ENCODE measurements at places on chromosomes 16 and 17.

DNA sequence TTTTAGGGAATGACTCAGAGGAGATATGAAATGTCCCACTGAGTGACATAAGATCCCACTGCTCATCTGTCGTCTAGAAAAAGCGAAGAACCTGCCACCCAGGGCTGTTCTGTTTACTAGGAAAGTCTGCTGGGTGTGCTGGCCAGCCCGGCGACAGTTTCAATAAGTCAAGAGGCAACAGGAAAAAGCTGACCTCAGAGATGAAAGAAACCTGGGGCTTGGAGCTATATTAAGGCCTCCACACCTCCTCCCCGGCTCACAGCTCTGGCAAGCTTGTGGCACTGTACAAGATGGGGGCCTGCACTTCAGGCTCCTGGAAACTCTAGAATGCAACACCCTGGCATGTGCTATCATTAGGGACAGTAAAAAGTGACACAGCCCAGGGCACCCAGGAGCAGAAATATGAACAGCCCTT lies 10.6 kb downstream of the ZFHX3 start:
- DNase-seq = peak; percentile 59

DNA sequence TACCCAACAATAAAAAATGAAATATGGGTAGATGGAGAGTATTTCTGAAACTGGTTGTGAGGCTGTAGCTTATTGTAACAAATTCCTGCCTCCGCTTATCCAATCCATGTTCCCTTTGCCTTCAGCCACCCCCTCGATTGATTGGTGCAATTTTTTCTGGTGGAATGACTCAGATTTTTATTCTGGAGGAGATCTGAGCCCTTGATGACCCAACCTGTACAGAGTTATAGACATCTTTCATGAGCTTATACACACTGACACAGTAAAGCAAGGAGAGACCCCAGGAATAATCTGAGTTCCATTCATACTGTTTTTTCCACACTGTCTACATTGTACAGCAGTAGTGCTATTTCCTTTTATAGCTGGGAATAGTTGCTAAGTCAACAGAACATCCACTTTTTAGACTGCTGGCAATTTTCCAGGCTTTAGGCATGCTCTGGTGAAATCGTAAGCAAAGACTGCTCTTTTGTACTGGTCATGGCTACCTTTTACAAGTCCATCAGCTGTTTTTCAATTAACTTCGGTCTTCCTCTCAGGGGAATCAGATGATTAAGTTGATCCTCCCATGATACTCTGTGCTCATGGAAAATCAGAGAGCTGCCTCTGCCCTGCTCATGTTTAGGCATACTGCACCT lies 30.1 kb downstream of the CCL4 start:
- DNase-seq = no peak

GRCh38 chr17:49753959-49754391 lies 10.0 kb downstream of the FAM117A start:
- DNase-seq = peak; percentile 72

GRCh38 chr17:6578491-6578890 lies 22.1 kb upstream of the PITPNM3 start:
- no peak for DNase-seq

- DNase-seq = peak; percentile 62
Measured at GRCh38 chr17:77839698-77840512, 118.6 kb upstream of the TNRC6C start.

DNA sequence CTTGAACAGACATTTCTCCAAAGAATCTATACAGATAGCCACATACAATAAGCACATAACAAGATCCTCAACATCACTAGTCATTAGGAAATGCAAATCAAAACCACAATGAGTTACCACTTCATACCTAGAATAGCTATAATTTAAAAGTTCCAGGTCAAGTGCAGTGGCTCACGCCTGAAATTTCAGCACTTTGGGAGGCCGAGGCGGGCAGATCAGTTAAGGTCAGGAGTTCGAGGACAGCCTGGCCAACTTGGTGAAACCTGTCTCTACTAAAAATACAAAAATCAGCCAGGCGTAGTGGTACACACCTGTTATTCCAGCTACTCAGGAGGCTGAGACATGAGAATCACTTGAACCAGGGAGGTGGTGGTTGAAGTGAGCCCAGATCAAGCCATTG lies 19.9 kb downstream of the RANBP10 start:
- DNase-seq = no peak

- no peak for DNase-seq
Measured at GRCh38 chr16:69522041-69522578, 43.7 kb upstream of the NFAT5 start.

DNA sequence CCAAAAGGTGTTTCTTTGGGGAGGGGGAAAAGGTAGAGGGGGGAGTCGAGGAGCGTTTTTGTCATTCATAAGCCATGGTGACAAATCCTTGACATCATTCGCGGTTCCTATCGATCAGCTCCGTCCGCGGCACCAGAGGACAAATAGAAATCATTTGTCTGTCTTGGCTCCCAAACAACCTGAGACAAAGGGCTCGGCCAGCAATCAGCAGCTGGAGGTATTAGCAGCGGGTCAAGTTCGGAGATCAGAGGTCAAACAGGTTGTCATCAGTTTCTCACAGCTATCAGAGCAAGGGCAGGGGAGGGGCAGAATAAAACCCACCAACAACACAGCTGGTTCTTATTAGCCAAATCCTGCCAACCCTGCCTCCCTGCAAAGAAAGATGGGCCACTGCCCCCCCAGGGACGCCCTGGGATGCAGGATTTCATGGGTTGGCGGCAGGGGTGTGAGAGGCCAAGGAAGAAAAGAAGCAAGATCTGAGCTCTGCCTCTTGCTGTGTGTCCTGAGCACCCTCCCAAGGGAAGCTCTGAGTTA lies 145.3 kb upstream of the LHX1 start:
- DNase-seq = no peak

DNA sequence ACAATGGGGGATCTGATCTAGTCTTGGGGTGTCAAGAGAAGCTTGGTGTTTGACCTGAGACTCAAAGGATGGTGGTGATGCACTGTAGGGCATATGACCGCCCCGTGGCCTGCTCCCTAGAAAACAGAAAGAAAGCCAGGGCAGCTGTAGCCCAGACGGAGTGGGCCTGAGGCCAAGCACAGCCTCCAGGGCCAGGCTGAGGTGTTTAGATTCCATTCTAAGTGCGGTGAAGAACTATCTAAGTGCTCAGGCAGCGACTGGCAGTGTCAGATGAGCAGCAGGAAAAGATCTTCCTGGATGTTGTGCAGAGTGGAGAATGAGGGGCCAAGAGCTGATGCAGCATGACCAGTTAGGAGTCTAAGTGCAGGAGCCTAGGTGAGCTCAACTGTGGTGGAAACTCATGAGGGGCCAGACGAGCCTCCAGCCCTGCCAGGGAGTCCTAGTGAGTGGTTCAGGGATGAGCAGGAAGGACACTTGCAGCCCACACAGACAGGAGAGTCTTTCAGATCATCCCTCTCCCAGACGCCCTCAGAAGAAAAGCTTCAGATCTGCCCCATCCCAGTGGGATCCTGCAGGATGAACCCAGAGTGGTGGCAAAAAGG lies 314.2 kb upstream of the CCL2 start:
- peak; percentile 75 for DNase-seq

- no peak for DNase-seq
Measured at GRCh38 chr17:40340327-40340726, 24.2 kb downstream of the GJD3 start.

- DNase-seq = no peak
Measured at GRCh38 chr17:67011527-67012175, 32.7 kb upstream of the CACNG1 start.

- DNase-seq = no peak
Measured at GRCh38 chr17:44655983-44656710, at the start of gene MEIOC. Gene MEIOC (plus strand): TSS chr17:44656468. CDS start chr17:44656614, 146 bp downstream.

- no peak for DNase-seq
Measured at GRCh38 chr16:50252874-50253513, 13.4 kb upstream of the ADCY7 start.

DNA sequence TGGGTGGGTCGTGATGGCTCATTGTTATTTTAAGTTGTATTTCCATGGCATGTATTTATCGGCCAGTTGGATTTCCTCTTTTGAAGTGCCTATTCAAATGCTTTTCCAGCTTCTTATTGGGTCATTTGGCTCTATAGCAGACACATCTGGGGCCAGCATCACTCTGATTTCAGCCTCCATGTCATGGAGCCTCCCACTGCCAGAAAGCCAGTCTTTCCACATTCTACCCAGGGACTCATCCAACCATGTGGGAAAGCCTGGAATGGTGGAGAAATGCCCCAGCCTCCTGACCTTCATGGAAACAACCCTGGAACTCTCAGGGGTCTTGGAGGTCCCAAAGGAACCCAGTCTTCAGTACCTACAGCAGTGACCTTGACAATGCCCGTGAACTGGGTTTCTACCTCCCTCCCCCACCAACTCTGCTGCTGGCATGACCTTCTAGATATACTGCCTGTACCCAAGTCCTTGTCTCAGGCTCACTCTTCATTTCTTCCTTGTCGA lies 33.8 kb upstream of the ADGRG1 start:
- no peak for DNase-seq

DNA sequence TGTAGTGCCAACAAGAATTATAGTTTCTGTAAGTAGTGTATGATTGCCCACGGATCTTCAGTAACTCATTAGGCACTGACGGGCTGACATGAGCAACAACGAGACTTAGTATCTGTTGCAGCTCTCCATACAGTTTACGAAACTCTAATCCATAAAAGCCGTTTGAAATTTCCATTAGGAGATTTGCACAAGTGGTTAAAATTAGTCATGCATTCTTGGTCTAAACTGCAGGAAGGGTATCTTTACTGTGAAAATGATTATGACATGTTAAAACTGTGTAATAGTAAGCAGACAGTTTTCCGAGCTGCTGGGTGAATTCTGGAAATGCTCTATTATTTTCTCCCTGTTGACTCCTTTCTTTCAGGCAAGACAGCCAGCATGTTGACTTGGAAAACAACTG lies 605.0 kb downstream of the WWOX start:
- no peak for DNase-seq

Measured in left ventricle myocardium superior (tissue), 1 donor.